Natural killer cell (primary cell): ENCODE measurements at places on chromosomes 4 and X.

DNA sequence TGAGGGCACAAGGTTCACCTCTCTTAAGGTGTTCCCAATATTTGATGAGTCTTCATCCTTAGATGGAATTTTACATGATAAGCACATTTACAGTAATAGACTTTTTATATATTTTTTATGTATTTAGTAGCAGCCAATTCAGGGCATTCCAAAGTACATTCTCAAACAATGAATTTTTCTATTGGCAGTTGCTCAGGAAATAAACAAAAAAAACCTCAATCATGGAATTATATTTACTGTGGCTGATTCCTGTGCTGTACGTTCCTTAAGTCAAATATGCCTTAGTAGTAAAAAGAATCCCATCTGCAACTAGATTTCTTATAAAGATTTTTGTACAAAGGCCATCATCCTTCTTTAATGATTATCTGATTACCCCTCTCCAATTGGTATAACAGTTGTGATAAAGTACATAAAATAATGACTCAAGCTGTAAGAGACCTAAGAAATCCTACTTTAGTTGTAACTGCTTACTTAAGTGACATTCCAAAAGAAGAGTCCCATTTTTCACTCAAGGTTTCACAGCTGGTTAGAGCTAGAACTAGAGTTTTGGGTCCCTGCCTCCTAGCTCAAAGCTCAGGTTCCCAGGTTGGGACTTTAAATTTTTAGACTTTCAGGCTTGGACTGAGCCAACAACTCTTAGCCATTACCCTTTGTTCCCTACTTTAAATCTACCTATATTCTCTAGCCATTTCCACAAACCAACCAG is 152.7 kb downstream of the FHIP1A start:
- no peak for DNase-seq

DNA sequence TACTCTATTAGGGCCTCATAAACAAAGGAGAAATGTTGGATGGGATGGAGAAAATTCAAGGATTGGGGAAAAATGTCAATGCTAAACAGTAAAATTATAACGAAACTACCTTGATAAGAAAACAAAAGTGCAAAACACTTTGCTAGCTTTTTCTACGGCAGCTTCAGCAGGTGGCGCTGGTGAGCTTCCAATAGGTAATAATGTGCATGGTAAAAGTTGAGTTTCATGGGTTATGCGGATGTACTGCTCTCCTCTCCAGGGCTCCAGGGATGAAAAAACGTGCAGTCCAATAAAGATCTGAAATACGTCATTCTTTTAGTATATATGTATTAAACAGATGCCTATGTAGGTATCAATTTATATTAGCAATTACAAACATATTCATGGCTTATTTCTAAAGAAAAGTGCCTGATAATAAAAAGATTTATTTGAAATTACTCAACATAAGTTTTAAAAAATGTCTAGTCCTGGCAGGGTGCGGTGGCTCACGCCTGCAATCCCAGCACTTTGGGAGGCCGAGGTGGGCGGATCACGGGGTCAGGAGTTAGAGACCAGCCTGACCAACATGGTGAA is 239.6 kb downstream of the GRXCR1 start:
- no peak for DNase-seq

- no peak for DNase-seq
These were observed 56.1 kb downstream of the SLC10A7 start for GRCh38 chr4:146465628-146466027.

GRCh38 chrX:68203646-68204045 is 229.6 kb downstream of the OPHN1 start:
- DNase-seq: no peak

GRCh38 chr4:76296286-76296820 is 10.2 kb upstream of the STBD1 start:
- no peak for DNase-seq

- DNase-seq: no peak
These were observed 307 bp downstream of the ATG4A start for GRCh38 chrX:108091878-108092291.

DNA sequence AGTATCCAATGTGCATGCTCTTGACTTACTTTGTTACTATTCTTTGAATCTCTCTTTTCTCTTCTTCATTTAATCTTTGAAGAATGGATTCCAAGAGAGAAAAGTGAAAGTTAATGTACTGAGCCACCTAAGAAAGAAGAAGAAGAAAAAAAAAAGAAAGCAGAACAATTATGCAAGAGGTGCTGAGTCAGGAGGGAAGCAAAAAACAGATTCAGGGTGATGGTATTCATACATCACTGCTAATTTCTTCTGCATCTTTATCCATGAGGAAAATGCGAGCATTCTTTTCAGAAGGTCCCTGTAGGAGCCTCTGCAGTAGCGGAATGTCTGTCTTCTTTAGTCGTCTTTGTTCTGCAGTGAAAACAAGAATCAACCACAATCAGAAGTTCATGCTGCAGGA is 43.9 kb downstream of the RASSF6 start:
- no peak for DNase-seq

DNA sequence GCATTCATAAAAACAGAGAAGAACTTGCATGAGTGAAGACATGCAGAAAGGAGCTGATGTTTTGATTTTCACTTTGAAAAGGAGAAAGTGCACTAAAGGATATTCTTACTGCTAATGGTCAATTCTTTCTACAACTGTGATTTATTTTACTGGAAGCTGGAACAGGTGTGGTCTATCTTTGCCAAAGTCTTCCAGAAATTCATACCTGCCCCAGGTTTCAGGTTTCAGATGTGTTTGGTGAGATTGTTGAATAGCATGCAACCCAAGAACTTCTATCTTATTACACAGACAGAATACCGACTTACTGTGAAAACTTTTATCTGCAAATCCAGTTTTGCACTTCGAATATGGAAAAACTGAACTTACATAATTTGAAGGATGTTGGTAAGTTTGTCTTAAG is 388.3 kb downstream of the PDGFC start:
- no peak for DNase-seq

DNA sequence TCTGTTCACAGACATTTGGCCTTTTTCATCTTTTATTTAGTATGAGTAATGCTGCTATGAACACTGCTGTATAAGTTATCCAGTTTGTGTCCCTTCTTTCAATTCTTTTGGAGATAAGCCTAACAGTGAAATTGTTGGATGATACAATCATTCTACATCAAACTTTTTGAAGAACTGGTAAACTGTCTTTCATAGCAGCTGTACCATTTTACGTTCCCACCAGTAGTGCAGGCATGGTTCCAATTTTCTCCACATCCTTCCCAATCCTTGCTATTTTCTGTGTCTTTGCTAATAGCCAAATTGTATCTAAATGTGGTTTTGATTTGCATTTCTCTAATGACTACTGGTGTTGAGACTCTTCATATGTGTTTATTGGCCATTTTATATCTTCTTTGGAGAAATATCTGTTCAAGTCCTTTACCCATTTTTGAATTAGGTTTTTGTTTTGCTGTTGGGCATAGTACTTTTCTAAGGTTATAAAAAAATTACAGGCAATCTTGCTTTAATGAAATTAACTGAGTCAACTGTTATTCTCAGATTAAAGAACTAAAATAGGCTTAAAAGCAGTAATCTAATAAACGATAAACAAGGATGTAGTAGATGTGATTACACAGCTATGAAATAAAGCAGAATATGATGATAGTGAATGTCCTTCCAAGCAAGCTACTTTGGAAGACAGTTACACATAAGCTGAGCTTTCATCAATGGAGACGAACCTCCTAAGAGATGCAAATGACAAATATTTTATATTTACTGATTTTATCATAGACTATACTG is 57.2 kb downstream of the FBXW7 start:
- no peak for DNase-seq
